ENCODE measurements at places on chromosomes 1 and 21.

GRCh38 chr1:94411237-94411636 is 7.0 kb upstream of the ABCD3 start:
- no peak for DNase-seq

- DNase-seq, result no peak
Measured at GRCh38 chr1:3035563-3036446, 14.5 kb downstream of the ACTRT2 start.

DNA sequence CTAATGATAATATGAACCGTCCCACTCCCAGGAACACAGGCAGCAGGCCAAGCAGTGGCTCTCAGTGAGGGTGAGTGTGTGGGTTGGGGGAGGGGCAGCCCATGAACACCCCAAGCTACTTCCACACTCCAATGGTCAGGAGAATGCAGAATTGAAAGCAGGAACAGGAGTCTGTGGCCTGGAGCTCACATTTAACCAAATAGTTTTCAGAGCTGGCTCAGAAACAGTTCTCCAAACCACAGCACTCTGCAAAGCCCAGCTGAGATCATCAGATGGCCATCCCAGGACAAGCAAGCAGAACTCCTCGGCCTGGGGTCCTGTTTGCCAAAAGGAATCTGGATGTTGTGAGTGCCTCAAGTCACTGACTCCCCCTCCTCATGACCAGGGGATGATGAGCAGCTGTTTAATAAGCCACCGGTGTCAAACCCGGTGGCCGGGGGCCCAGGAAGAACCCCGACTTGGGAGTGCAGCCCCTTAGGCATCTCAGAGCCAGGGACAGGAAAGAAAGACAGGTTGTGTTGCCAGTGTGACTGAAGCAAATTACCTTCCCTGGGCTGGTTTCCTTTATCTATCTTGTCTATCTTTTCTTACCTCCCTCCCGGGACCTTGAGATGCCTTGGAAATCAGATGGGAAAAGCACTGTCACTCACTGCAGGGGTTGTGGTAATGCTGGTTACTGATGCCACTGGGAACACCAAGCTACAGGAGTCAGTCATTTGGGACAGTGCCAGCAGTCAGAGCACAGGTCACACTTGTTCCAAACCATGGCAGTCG is 20.4 kb downstream of the DEGS1 start:
- peak; percentile 44 for DNase-seq

- DNase-seq, result no peak
Measured at GRCh38 chr1:185474440-185475149, 157.6 kb upstream of the IVNS1ABP start.

DNA sequence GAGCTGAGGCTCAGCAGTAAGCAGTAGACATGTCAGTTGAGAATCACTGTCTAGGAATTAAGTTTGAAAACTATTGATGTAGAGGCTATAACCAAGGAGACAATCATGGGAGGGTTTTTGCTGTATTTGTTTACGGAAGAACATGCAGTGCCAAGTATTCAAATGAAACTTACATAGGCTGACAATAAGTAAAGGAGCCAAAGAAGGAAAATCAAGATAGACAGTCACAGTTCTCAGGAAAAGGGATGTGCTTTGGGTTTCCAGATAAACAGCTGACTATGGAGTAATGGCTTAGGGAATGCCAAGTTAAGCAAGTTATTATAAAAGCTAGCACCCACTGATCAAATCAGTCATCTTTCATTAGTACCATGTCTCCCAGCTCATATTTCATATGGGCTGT is 21.5 kb downstream of the GNG12 start:
- DNase-seq, result no peak

DNA sequence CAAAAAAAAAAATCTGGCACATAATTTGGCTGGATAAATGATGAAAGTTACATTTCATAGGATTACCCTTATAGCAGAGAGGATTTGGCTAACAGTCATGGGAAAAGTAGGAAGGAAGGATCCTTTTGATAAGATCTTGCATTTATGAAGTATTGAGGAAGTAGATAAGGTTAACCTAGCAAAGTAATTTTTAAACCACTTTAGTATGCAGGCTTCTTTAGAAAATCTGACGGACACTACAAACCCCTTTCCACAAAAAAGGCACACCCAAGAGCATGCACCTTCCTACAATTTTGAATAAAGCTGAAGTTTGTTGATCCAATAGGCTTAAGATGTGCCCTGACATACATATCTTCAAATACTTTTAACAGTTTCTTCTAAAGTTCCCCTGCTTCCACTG is 275.2 kb downstream of the GRIK1 start:
- no peak for DNase-seq

- DNase-seq, result no peak
Measured at GRCh38 chr1:242629396-242629795, 104.9 kb upstream of the PLD5 start.

DNA sequence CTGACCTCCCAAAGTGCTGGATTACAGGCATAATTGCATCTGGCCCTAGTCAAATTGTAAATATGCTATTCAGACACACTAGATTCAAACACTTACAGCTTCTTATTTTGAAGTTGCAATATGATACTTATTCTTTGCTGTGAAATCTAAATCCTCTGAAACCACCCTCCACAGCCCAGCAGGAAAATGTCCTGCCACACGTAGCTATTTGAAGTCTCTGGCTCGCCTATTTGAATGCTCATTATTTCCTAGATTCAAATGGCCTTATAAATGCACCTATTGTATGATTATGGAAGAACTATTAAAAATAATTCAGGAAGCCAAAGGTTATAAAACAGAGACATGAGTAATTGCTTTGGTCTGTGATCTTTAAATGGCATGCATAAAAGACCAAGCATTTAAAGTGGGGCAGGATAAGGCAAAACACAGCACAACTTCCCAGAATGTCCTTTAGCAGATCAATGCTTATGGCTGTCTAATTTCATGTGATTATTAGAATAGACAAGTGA is 26.6 kb upstream of the FBXO28 start:
- no peak for DNase-seq

GRCh38 chr1:101728029-101728428 is 268.7 kb downstream of the OLFM3 start:
- DNase-seq, result no peak

All from iPS-NIHi11 (cell line).